ENCODE measurements at places on chromosomes 7 and 10.
A peak's percentile ranks its signal among the peaks of the same experiment; 100 is the strongest.

DNA sequence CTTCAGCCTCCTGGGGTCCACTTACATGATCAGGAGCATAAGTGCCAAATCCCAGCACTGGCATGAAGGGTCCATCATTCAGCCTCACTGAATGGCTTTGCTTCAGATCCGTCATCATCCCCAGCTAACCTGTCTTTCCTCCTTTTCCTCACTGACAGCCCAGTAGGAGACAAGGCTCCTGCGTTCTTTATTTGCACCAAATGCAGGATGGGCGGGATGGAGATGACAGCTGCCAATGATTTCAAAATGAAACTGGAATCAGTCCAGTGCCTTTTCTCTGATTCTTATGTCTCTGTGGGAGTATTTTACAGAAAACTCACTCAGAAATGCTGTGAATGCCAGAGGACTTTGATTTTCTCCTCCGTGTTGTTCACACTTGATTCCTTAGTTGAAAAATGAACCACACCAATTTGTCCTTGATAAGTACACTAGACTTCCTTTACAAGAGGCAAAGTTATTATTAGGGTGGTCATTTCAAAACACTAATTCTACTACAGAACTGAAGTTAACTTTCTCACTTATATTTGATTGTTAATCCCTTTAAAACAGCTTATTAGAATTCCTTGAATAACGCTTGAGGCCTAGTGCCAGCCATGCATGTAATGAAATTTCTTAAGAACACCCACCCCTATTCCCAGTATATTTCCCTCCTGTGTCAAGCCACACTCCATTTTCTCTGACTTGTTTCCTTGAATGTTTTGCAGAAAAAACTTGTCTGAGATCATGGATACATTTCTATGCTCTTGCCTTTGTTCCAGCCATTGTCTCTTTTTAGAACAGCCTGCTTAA, at the start of gene AKR1C8:
Gene AKR1C8 (minus strand): TSS at position 164 of the 789 bp plus-strand sequence. CDS start 46 bp downstream, at position 118.
- no peak for DNase-seq

DNA sequence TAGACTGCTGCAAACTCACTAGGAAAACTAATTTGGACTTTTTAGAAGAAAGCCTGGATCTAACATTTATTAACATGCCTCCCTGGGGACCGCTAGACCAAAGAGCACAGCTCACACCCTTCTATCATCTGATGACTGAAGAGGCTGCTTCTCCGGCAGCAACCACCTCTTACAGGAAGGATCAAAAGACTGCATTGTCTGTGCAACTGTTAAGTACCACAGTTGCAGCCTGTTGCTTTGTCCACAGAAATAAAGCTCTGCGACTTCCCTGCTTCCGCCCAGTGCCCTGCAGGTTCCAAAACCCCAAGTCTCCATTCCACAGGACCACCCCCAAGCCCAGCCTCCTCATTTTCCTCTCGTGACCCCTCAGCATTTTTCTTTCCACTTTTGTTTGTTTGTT, 14.0 kb upstream of the PODXL start:
- no peak for DNase-seq

GRCh38 chr10:86199041-86199440, 167.6 kb downstream of the GRID1 start:
- DNase-seq, result no peak

DNA sequence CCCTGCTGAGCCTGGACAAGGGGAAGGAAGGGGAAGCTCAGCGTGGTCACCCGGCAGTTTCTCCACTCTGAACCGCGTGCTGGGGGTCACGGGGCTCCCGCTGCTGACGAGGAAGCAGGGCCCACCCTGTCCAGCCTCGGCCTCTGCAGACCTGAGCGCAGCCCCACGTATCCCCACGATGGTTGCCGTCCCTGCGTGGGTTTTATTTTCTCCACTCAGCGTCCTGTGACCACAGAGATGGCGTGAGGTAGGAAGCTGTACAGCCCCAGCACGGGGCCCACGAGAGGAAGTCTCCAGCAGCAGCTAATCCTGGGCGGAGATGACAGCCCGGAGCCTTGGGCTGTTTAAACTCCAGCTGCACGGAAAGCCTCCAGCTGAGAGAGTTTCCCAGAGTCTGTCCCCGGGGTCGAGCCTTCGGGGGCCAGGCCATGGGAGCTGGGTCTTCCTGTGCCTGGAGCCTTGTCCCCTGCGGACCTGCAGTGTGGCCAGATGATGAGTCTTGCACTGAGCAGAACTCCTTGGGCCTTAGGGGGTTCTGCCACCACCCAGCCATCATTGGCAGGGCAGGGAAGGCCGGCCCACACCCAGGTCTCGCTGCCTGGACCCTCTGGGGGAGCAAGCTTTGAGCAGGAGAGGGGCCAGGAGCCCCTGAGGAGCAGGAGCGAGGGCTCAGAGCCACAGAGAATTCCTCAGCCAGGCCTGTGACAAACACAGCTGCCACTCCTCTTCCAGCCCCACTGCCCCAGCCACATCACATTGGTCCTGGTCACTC, 72.8 kb upstream of the FAM20C start:
- peak; percentile 77 for DNase-seq

- DNase-seq, result no peak
Measured at GRCh38 chr10:86899132-86899531, 58.3 kb downstream of the MMRN2 start.

DNA sequence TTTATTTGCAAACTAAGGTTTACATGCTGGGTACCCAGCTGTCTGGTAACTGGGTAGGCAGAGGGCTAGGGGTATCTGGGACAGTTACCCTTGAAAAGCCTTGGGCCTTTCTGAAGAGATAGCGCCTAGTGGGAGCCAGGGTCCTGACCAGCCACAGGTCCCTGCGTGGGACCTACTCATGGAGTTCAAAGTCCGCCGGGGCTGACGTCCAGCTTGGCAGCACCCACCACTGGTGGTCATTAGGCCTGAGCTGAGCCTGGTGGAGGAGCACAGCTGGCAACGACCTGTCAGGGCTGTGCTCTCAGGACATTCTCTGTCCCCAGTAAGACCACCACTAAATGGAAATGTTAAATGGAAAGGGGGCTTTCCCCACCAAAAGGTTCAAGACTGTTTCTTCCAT, 20.0 kb downstream of the GUSB start:
- no peak for DNase-seq

DNA sequence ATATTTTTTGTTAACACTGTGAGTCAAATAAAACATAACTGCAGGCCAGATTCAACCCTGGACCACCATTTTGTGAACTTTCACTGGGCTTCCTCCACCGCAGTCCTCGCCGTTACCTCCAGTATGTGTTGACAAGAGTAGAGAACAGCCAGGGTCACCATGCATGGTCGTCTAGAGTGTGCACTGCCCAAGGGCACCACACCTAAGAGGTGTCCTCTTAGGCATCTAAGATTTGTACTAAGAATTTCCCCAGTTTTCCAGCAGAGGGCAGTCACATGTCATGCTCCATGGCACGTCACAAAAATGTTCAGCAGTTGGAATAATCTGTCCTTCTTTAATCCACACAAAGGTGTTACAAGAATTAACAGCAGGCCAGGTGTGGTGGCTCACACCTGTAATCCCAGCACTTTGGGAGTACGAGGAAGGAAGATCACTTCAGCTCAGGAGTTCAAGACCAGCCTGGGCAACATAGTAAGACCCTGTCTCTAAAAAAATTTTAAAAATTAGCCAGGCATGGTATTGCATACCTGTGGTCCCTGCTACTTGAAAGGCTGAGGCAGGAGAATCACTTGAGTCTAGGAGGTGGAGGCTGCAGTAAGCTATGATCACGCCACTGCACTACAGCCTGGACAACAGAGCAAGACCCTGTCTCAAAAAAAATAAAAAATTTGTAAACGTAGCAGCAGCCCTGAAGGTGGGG, 71.2 kb upstream of the FOXK1 start:
- DNase-seq, result peak; percentile 55

- no peak for DNase-seq
Measured at GRCh38 chr7:106731187-106731586, 70.2 kb upstream of the CCDC71L start.

- DNase-seq, result no peak
Measured at GRCh38 chr7:114534953-114535352, 120.3 kb downstream of the FOXP2 start.

DNA sequence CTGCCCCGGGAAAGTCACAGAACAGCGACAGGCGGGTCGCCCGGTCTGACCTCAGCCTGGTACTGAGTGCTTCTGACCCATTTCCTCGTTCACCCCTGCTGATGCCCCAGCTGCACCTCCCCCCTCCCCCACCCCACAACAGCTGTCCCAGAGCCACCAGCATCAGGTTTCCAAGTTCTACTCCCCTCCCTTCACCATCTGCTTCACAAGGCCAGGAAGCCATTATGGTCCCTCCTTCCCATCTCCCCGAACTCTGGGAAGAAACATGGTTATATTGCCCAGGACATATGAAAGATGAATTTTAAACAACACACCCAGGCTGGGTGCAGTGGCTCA, 301.9 kb upstream of the GALNT17 start:
- DNase-seq, result no peak

- peak; percentile 54 for DNase-seq
Measured at GRCh38 chr10:129096065-129096984, 370.7 kb upstream of the MGMT start.

GRCh38 chr10:16586358-16587138, 64.9 kb upstream of the C1QL3 start:
- DNase-seq, result no peak

DNA sequence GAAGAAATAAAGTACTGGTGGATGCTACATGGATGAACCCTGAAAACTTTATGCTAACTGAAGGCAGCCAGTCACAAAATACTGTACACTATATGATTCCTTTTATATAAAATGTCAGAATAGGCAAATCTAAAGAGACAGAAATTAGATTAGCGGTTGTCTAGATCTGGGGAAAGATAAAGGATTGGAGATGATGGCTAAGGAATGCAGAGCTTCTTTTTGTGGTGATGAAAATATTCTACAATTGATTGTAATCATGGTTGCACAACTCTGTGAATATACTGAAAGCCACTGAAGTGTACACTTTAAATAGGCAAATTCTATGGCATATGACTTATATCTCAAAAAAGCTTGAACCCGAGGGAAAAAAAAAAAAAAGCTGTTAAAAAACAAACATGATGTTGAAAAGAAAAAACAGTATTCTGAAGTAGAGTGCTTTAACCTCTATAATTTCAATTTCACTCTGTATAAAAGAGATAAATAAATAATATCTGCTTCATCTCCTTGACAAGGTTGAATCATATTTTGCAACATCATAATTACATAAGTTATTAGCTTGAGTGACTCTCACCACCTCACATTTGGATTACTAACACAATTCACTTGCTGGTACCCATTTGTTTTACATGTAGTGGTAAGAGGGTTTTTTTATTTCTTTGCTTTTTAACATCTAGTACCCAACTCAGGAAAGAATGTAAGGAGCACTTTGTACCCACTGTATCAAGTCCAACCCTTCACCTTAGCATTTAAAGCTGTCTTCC, 2.8 kb upstream of the GNAI1 start:
- DNase-seq, result no peak

- no peak for DNase-seq
Measured at GRCh38 chr10:99674762-99675161, 15.5 kb downstream of the ENTPD7 start.

DNA sequence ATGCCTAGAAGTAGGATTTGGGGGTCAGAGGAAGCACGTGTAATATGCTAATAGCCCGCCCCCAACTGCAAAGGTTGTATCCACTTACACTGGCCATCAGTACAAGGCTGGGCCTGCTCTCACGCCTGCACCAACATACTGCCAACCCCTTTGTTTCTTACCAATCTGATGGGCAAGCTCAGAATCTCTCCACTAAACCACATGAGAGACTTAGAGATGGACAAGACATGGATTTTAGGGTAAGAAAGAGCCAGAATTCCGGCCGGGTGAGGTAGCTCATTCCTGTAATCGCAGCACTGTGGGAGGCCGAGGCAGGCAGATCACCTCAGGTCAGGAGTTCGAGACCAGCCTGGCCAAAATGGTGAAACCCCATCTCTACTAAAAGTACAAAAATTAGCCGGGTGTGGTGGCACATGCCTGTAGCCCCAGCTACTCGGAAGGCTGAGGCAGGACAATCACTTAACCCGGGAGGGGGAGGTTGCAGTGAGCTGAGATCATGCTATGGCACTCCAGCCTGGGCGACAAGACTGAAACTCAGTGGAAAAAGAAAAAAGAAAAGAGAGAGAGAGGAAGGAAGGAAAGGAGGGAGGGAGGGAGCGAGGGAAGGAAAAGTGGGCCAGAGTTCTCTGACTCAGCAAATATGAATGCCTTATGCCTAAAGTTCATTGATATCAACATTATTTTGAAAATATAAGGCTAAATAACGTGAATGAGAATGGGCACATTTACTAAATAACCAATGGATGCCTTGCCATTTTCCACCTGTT, 162.2 kb downstream of the SLIT1 start:
- DNase-seq, result no peak

- DNase-seq, result no peak
Measured at GRCh38 chr7:21544715-21545114, 1.9 kb downstream of the DNAH11 start.

GRCh38 chr7:30062587-30062986, 34.4 kb downstream of the PLEKHA8 start:
- no peak for DNase-seq

DNA sequence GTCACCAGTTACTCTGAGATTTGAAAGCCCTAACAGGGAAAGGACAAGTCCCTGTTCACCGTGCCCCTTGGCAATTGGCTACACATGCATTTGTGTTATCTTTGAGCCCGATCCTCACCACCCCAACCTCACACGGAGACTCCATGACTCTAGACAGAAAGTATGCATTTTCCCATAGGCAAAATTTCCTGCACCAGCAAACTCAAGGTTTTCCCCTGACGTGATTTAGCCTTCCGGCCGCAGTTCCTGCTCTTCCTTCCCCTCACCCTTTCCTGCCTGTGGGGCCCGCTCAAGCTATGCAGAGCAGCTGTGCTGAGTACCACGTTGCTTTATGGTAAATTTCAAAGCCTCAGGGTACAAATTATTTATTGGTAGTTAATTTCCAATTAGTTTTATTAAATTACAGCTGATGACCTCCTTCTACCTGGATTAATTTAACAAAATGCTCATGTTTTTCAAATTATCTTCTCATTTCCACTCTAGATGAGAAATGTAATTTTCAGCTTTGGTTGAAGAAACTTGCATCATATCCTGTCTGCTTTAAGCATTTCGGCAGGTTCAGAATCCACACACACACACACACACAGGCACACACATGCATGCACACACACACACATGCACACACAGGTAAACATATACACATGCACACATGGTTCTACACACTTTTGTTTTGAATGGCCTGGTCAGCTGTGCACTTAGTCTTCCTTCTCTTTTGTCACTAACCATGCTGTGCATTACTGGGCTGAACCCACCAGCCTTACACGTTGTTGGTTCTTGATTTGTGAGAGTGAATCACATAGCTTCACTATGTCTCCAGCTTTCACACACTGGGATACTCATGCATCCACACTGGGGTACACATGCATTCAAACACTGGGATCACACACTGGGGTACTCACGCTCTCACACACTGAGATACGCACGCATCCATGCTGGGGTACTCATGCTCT, 283.1 kb upstream of the PITRM1 start:
- peak; percentile 64 for DNase-seq

DNA sequence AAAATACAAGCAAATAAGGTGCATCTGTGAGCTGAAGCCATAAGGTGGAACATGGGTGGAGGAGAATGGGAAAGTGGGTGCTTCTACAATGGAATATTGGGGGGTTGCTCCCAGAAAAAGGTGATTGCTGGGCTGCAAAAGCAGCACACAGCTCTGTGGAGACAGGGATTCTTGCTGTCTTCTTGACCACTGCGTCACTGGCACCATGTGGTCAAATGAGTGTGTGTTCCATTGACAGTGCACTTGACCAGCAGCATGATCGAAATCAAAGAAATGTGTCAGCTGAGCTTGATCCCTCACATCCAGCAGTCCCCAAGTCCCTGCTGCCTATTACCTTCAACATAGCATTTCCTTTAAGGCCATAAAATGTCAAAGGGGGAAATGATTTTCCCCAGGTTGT, 56.2 kb downstream of the GPR26 start:
- DNase-seq, result no peak

GRCh38 chr7:16298221-16298620, 123.1 kb downstream of the CRPPA start:
- no peak for DNase-seq
